ENCODE measurements at places on chromosomes 5 and 9.

- H3K36me3 ChIP-seq: no peaks in the 10 kb centered on the region
- H3K4me3 ChIP-seq: no peak overlapping the region
- DNase-seq: no peak
- no peak overlapping the region for H3K27ac ChIP-seq
- H3K4me1 ChIP-seq: no peaks in the 10 kb centered on the region
Measured at GRCh38 chr9:84153885-84154284, 173.3 kb downstream of the RMI1 start.

DNA sequence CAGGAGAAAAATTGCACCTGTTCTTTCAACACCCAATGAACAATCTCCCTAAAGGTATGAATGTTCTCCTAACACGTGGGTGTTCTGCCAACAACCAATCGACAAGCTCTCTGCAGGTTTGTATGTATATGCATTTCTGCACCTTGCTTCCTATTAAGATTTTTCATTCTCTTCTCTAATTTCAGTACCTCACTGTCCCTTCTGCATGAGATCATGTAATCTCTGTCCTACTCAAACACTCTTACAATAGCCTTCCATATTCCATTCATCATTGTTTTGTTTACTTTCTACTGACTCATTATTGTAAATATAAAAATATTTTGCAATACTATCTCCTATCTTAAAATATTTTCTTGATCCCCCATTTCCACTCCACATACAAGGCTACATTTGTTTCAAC, 382.0 kb downstream of the CDH12 start:
- no peaks in the 10 kb centered on the region for H3K4me1 ChIP-seq
- no peak for DNase-seq
- no peaks in the 10 kb centered on the region for H3K36me3 ChIP-seq
- no peaks in the 10 kb centered on the region for H3K27me3 ChIP-seq
- no peak overlapping the region for H3K4me3 ChIP-seq
- no peak overlapping the region for H3K27ac ChIP-seq

DNA sequence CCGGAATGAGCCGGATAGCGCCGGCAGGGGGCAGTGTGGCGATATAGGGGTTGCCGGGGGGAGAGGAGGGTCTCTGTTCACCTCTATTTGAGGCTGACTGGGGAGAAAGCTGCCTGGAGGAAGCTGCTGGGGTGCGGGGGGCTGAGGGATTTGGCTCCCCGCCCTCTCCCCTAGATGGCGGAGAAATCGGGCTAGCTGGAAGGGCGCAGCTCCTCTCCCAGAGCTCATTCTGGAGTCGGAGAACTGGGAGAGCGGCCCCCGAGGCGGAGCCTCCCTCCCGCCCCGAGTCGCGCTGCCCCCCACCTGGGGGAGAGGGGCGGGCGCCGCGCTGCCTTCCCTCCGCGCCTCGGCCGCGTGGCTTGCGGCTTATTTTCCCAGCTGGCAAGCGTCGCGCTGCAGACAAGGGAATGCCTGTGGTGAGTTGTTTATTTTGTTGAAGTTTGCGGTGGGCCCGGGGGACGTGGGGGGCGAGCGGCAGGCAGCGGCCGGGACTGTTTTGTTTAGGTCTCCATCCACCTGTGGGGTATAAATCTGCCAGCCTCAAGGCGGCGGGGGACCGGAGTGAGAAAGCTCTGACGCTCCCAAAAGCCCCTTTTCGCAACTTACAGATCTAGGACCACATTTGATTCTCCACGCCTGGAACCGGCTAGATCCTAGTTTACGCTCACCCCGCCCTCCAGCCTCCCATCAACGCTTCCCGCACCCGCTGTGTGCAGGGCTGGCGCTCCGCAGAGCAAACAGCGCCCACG, 4.1 kb upstream of the RGMB start:
- peaks cover 53% of the 10 kb centered on the region for H3K27me3 ChIP-seq
- peak; percentile 63 for DNase-seq
- peak overlapping the region; percentile 96 for H3K4me3 ChIP-seq
- peaks cover 42% of the 10 kb centered on the region for H3K4me1 ChIP-seq

DNA sequence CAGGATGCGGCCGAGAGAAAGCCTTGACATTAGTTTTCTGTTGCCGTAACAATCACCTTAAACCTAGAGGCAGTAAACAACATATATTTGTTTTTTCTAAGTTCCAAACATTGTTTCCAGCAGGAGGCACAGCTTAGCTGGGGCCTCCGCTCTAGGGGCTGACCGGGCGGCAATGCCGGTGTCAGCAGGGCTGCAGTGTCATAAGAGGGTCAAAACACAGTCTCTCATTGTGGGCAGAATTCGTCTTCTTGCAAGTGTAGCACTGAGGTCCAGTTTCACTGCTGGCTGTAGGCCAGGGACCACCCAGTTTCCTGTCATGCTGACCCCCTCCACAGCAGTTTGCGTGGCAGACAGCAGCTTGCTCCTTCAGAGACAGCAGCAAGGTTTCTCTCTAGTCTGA, 186.2 kb downstream of the PJA2 start:
- no peaks in the 10 kb centered on the region for H3K36me3 ChIP-seq
- H3K4me3 ChIP-seq: no peak overlapping the region
- peaks cover 5% of the 10 kb centered on the region for H3K27me3 ChIP-seq
- DNase-seq: no peak

DNA sequence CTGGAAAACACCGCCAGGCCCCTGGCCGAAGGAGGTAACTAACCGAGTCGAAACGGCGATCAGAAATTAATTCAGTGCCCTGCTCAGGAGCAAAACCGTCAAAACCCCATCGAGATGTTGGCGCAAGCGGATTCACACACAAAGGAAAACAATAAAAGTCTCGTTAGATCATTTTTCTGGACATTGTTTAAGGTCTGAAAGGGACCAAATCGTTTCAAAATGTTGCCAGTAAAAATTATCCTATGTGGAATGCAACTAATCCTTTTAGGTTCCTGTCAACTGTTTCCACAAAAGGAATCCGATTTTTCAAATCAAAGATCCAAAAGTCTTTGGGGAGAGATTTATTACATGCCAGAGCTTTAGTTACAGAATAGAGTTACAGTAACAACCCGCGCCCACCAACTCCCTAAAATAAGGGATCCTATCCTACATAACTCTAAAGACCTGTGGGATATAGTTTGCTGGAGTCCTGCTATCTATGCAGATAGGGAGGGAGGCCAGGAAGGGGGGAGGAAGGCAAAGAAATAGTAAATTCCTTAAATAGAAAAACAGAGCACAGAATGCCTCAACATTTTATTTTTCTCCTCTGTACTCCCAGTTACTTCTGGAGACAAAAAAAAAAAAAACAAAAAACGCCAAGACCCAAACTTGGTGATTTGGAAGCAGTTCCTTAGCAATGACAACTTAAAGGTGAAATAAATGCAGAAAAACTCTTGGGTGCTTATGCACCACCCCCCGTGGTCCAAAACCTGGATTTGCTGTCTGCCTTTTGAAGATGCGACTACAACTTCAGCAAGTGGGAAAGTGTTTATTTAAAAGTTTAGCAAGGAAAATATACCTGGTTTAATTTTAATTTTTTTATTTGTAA, 10.6 kb downstream of the FOXD1 start:
- H3K27ac ChIP-seq: no peak overlapping the region
- peaks cover 86% of the 10 kb centered on the region for H3K27me3 ChIP-seq
- DNase-seq: no peak
- H3K4me3 ChIP-seq: no peak overlapping the region
- no peaks in the 10 kb centered on the region for H3K36me3 ChIP-seq

DNA sequence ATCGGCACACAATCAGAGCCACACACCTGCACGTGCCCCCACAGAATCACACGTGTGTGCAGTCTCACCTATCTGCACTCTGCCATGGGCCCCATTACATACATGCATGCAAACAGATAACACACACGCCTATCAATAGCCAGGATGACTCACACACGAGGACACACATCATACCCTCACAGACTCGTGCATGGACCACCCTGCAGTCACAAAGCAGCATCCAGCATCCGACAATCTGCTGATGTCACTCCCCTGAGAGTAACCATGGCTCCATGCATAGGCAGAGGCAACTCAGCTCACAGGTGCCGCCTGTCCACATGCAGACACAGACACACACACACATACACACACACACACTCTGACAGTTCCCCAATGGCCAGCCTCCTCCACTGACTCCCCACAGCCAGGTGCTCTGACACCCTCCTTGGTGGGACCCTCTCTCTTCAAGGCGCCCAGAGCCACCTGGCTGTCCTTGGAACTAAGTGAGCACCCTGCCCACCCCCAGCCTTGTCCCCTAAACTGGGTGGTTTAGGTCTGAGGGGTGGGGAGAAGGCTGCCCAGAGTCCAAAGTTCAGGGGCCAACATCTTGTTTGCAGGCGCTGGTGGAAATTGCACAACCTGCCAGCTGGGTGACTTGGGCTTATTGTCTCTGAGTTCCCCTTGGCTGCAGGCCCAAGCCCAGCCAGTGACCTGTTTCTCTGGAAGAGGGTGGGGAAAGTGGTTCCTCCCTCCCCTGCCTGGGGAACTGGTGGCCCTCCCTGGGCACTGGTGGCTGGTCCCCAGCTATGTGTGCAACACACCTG, 34.6 kb upstream of the NEK6 start:
- peaks cover 4% of the 10 kb centered on the region for H3K27me3 ChIP-seq
- H3K4me1 ChIP-seq: peaks cover 17% of the 10 kb centered on the region
- H3K27ac ChIP-seq: no peak overlapping the region
- no peak for DNase-seq
- H3K36me3 ChIP-seq: no peaks in the 10 kb centered on the region

GRCh38 chr5:112563169-112563826, 144.2 kb upstream of the EPB41L4A start:
- peaks cover 9% of the 10 kb centered on the region for H3K27me3 ChIP-seq
- no peak overlapping the region for H3K4me3 ChIP-seq
- no peak overlapping the region for H3K27ac ChIP-seq
- DNase-seq: no peak
- no peaks in the 10 kb centered on the region for H3K4me1 ChIP-seq

GRCh38 chr9:14312719-14313377, 1.1 kb downstream of the NFIB start:
- H3K4me1 ChIP-seq: peaks cover 23% of the 10 kb centered on the region
- no peak for DNase-seq
- peaks cover 55% of the 10 kb centered on the region for H3K27me3 ChIP-seq
- H3K4me3 ChIP-seq: peak overlapping the region; percentile 61
- H3K27ac ChIP-seq: peak overlapping the region; percentile 12

GRCh38 chr9:110050925-110051355, 157.0 kb downstream of the C9orf152 start:
- H3K4me1 ChIP-seq: peaks cover 34% of the 10 kb centered on the region
- peaks cover 2% of the 10 kb centered on the region for H3K36me3 ChIP-seq
- no peak for DNase-seq
- peaks cover 38% of the 10 kb centered on the region for H3K27me3 ChIP-seq

DNA sequence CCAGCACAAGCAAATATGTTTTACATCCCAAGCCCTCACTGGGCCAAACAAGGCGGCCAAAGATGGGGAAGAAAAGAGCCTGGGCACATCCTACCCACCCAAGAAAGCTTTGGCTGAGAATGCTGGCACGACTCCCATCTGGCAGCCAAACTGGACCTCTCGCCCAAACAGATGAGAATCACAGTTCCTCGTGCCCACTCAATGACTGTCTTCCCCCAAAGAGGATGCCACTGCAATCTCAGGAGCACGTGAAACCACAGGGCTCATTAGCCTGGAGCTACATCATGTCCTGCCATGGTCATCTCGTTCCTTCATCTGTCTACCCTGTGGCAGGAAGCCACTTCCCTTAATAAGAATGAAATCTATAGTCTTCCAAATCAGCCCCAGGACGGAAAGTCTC, 536.8 kb downstream of the BNC2 start:
- H3K27me3 ChIP-seq: no peaks in the 10 kb centered on the region
- no peaks in the 10 kb centered on the region for H3K36me3 ChIP-seq
- DNase-seq: no peak

GRCh38 chr9:129472651-129473102, 148.2 kb downstream of the C9orf50 start:
- H3K4me3 ChIP-seq: no peak overlapping the region
- peaks cover 45% of the 10 kb centered on the region for H3K4me1 ChIP-seq
- no peak for DNase-seq
- H3K27me3 ChIP-seq: peaks cover 1% of the 10 kb centered on the region

GRCh38 chr5:96146675-96147074, 185.0 kb upstream of the ELL2 start:
- H3K4me1 ChIP-seq: peaks cover 2% of the 10 kb centered on the region
- no peak overlapping the region for H3K4me3 ChIP-seq
- no peak for DNase-seq
- no peak overlapping the region for H3K27ac ChIP-seq
- H3K27me3 ChIP-seq: peaks cover 3% of the 10 kb centered on the region

- DNase-seq: no peak
- H3K4me1 ChIP-seq: no peaks in the 10 kb centered on the region
- no peak overlapping the region for H3K4me3 ChIP-seq
- H3K27me3 ChIP-seq: no peaks in the 10 kb centered on the region
- no peak overlapping the region for H3K27ac ChIP-seq
Measured at GRCh38 chr9:134413112-134413715, 87.0 kb downstream of the RXRA start.

GRCh38 chr5:141906517-141906916, 17.2 kb upstream of the DELE1 start:
- no peaks in the 10 kb centered on the region for H3K36me3 ChIP-seq
- no peak overlapping the region for H3K4me3 ChIP-seq
- no peak for DNase-seq
- peaks cover 4% of the 10 kb centered on the region for H3K4me1 ChIP-seq
- H3K27ac ChIP-seq: no peak overlapping the region

DNA sequence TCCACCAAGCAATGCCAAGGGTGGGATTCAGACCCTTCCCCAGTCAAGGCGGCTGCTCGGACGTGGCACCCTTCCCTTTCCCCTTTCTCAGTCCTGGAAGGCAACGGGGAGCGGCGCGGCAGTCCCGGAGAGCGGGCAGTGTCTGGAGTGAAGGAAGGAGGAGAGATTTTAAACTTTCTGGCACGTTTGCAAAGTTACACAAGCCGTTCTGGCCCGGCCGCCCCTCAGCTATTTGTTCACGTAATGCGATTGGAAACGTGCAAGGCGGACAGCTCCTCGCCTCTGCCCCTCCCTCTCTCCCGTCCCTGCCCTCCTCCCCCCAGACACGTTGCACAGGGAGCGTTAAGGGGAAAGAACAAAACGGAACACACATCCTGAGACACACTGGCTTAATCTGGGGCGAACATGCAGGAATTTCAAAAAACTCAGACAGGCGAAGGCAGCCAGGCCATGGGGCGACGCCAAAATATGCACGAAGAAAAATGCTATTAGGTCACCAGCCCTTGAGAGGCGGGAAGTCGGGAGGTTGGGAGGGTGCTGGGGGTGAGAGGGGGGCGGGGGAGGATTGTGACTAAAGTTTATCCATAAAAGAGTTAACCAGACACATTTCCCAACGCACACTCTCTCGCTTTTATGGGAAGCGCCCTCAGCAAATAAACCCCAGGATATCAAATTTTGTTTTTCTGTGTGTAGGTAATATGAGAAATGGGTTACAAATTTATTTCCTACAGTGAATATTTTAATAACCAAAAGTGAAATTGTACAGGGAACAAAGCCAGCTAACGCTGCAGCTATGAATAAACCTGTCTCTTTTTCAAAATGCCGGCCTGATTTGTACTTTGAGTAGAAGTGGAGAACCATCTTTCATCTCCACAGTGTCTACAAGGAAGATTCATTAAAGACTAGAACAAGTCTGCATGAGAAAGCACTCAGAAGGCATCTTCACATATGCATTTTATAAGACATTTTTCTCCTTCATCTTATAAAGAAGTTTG, at the start of gene LOX:
Gene LOX (minus strand): TSS at position 144 of the 995 bp plus-strand sequence. CDS start 274 bp downstream, outside the sequence.
- H3K4me1 ChIP-seq: peaks cover 18% of the 10 kb centered on the region
- H3K36me3 ChIP-seq: no peaks in the 10 kb centered on the region
- H3K27ac ChIP-seq: no peak within 1 kb of the TSS
- H3K27me3 ChIP-seq: peaks cover 57% of the 10 kb centered on the region

GRCh38 chr9:79111653-79112052, 460.1 kb upstream of the TLE4 start:
- no peaks in the 10 kb centered on the region for H3K4me1 ChIP-seq
- H3K36me3 ChIP-seq: no peaks in the 10 kb centered on the region
- H3K4me3 ChIP-seq: no peak overlapping the region
- H3K27me3 ChIP-seq: no peaks in the 10 kb centered on the region
- no peak overlapping the region for H3K27ac ChIP-seq
